Stimulated activated CD4-positive, alpha-beta T cell treated with anti-CD3 and anti-CD28 coated beads, Interleukin-12 subunit alpha, Interleukin-12 subunit beta, amount 100 ng/mL, for 4 hours (primary cell): ENCODE measurements at places on chromosomes 1 and 21.

DNA sequence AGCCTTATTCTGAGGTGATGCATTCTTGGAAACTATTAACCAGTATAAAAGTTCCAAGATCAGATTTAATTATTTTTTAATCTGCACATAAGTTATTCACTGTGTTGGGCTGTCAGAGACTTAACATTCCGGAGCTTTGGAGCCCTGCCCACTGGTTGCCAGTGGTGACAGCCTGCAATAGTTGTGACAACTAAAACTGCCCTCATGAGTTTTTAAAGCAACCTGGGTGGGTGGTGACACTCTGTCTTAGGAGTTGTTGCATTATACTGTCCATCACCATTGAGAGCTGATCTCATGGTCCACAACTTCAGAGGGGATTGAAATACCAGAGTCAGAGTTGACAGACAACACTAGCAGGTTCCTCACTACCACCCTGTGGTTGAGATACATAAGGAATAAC lies 653.9 kb upstream of the USP24 start:
- no peak for DNase-seq

DNA sequence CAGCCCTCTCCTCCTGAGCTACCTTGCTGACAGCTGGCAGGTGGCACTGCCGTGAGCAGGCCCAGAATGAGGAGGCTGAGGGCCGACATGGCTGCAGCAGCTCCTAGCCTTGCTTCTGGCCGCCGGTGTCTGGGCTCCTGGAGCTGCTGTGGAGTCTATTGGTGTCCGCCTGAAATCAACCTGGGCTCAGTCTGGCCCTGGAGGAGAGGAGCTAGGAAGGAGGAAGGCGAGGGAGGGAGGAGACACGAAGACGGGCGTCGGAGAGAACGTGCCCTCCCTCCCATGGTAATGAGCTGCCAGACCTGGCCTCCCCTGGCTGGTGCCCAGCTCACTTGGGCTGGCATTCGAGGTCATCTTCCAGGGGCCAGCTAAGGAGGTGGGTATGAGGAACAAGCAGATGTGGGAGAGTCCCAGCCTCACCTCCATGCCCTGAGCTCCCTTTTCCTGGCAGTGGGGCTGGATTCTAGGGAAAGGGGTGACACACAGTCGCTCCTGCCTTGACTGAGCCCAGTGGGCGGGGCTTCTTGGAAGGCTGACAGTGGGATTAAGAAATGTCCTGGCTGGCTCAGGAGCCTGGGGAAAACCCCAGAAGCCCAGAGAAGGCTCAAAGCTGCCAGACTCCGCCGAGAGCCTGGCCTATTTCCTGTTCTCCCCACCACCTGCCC lies at the start of gene PDZK1IP1:
TSS of gene PDZK1IP1 (minus strand) at position 193 of the 665 bp plus-strand sequence. CDS start at position 89, 104 bp downstream.
- DNase-seq: no peak

DNA sequence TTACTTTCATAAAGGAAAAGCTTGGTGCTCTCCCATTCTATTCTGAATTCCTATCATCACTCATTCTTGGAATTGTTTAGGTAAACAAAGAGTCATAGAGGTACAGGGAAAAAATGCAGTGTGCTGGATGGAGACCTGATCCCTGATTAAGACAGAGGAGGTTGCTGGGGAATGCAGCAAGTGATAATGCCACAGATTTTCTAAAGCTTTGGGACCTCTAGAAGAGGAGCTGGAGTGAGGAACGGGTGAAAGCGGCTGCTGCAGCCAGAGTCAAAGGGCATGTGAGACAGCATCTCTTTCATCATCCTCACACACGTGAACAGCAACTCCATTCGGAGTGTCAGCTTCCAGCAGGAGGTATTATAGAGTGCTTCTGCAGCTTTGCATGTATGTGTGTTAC lies 54.9 kb upstream of the DIPK1A start:
- no peak for DNase-seq

- DNase-seq: no peak
These were observed 55.8 kb upstream of the SELENON start for GRCh38 chr1:25744140-25744581.

DNA sequence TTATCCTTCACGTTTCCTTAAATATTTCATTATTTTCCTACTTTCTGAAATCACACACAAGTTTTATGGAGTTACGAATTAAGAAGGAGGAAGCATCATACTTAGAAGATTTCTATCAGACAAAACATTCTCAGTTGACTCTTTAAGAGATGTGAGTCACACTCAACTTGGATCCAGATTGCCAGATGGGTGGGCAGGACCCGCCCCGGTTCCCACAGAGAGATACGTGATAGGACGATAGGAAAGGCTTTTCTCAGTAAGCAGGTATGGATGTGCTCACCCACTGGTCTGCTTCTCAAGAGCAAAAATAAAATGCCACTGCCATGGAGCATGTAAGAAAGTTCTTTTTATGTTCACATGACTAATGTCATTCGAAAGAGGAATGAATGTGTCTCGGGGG lies 392.6 kb downstream of the MRPL39 start:
- no peak for DNase-seq

DNA sequence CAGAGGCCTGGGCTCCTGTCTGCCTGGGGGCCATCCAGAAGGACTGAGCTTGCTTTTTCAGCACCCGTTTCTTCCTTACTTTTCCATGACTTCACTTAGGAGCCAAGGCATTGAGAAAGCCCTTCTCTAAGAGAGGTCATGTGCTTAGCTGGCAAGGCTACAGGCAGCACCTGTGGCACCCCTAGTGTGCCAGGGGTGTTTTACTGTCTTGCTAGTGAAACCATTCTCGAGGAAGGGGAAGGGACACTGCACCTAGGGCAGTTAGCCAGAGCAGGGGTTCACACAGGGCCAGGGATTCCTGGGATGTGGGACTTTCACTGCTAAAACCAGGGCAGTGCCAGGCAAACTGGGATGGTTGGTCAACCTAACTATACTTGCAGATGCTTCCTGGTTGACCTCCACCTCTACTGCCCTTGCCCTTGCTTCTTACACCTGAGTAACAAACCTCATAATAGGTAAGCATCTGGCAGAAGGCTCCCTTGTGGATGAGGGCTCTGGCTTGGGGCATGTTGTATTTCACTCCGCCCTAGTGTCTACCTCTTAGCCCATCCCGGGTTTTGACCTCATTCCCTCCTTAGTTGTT lies 69.2 kb downstream of the NOS1AP start:
- DNase-seq: no peak

DNA sequence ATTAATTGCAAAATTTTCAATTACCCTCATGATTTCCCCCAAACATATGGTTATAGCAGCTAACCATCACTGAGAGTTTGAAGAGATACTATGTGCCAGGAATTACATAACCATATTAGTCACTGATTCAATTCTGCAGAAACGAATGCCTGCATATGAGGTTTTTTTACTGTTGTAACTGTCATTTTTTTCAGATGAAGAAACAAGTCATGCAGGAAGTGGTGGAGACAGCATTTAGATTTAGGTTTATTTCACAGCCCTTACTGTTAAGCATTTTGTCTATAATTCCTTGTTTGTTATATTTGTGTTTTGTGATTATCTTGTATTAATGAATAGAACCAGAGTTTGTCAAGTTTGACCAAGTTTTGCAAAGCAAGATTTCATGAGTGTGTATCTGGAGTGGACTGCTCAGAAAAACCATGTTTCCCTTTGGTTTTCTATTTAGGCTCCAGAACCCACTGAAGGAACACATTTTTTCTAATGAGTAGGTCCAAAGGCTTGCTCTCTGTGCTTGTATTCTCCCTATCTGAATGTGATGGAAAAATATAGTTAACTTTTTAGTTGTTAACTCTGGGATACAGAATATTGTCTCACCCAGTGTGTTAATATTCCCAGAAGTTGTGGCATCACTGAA lies 308.5 kb upstream of the ADAMTS5 start:
- DNase-seq: no peak

GRCh38 chr1:109807822-109808680 lies 44.3 kb upstream of the EPS8L3 start:
- DNase-seq: no peak

GRCh38 chr1:223421676-223422075 lies 28.5 kb downstream of the CCDC185 start:
- DNase-seq: no peak

GRCh38 chr1:213977486-213977842 lies 10.3 kb upstream of the PROX1 start:
- DNase-seq: no peak

DNA sequence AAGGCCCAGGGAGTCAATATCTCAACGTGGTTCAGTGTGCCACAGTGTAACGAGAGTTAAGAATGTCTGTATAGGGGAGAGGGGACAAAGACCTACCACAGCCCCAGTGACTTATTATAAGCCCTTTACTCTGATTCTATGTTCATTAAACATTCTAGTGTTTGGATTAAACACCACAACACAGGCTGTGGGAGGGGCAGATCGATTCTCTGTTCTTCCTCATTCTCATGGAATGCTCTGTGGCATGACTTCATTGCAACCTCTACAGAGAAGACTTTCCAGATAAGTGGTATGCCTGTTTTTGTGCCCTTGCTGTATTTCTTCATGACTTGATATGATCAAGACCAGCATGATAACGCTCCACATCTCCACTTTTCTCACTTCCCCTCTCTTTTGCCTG lies 39.0 kb upstream of the CD5L start:
- DNase-seq: no peak

GRCh38 chr1:38018864-38019343 lies 6.4 kb downstream of the UTP11 start:
- no peak for DNase-seq

DNA sequence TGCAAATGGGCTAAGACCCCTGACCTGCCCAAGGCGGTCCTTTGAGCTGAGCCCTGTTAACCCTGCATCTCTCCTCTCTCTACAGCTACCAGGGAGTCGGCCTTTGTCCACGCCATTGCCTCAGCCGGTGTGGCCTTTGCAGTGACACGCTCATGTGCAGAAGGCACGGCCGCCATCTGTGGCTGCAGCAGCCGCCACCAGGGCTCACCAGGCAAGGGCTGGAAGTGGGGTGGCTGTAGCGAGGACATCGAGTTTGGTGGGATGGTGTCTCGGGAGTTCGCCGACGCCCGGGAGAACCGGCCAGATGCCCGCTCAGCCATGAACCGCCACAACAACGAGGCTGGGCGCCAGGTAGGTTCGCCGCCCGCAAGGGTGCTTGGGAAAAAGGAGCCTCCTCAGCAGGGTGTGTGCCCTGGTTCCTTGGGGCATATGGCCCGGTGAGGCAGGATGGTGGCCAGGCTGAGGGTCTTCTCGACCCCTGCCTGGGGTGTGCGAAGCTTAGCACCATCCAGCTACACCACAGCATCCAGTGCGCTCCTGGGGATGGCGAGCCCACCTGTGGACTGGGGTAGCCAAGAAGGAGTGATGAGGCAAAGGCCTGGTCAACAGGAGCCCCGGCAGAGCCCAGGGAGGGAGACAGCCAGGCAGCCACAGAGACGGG lies 31.8 kb upstream of the ARF1 start:
- no peak for DNase-seq

DNA sequence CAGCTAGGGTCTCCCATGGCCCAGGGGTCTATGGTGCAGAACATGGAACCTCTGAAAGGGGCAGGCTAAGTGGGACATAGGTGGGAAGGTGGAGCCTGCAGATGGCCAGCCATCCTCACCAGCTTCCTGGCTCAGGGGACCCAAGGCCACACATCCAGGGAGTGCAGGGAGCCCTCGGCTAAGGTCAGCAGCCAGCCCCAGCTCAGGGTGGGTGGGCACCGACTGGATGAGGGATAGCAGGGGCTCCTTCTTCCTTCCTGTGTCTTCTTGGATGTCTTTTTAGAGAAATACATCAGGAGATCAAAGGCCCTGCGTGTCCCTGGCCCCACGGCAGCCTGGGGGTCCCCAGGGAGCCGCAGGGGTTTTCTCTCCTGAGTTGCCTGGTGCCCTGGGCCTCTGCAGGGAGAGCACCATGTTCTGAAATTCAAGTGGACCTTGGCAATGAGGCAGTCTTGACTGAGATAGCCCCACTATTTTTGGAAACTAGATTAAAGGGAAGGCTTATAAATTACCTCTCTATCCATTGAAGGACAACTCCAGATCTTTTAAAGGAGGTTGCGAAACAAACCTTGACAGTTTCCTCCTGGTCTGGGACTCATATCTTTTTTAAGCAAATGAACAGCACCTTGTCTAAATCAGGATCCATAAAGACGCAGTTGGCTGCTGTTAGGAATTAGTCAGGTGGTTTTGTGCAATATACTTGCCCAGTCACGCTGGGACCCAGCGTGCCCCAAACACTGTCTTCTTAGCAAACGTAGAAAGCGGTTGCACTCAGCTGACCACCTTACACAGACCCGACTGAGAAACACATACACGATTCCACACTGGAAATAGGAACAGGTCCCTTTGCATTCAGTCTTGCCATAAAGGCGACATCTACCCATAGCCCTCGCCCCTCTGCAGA lies 242.3 kb downstream of the TOMM20 start:
- DNase-seq: no peak

GRCh38 chr1:189769448-189769847 lies 708.2 kb downstream of the BRINP3 start:
- DNase-seq: no peak

DNA sequence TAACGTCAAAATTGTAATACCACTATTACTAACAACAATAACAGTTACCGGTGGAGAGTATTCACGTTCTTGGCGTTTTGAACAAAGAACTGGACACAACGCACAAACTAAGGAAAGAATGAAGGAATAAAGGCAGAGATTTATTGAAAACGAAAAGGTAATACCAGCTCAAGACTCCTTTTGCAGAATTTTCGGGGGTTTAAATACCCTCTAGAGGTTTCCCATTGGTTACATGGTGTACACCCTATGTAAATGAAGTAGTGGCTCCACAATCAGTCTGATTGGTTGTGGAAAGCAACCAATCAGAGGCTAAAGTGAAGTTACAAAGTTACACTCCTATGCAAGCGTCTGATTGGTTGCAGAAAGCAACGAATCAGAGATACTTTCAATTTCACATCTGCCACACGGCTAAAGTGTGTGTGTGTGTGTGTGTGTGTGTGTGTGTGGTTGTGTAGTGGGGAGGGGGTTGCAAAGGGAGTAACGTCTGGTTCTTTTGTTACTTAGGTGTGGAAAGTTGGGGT lies 1.1 kb upstream of the GTF2B start:
- DNase-seq: no peak

GRCh38 chr1:30325999-30326398 lies 397.4 kb downstream of the MATN1 start:
- DNase-seq: no peak

DNA sequence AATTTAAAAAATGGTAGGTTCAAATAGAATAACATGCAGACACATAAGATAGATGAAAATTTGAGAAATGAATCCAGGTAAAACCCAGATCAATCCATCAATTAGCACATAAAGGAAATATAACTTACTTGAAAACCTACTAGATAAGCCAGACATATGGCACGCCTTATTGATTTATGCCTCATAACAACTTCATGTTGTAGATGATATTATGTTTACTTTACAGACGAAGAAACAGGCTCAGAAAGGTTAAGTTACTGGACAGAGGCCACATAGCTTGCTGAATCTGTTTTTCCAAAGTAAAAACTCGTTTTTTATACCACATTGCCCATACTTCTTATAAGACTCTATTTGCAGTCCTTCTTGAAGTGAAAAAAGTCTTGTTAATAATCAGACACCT lies 22.1 kb upstream of the NCF2 start:
- DNase-seq: no peak
